ENCODE measurements at places on chromosomes 7 and 10.
A peak's percentile ranks its signal among the peaks of the same experiment; 100 is the strongest.

DNA sequence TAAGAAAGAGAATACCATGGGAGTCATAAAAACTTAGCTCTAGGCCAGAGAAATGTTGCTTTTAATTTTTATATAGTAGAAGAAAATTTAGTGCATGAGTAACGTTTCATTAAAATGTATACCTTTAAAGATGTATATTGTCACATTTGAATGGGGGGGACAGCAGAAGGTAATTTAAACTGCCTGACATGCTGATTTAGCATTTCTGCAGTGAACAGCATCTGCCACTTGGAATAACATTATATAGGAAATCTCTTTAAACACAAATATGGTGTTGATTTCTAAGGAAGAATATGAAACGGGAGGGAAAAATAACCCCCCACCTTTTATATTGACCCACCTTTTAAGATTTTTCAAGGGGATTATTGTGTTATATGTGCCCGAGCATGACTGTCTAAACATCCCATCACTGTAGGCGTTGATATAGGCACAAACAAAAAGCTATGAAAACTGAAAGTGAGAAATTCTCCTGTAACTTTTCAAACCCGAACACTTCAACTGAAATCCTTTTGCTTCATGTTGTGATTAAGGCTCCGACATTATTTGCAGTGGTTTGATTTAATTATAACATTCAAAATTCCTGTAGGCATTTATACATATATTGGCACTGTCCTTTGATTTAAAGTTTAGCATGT lies 244.7 kb upstream of the CELF2 start:
- DNase-seq = no peak

DNA sequence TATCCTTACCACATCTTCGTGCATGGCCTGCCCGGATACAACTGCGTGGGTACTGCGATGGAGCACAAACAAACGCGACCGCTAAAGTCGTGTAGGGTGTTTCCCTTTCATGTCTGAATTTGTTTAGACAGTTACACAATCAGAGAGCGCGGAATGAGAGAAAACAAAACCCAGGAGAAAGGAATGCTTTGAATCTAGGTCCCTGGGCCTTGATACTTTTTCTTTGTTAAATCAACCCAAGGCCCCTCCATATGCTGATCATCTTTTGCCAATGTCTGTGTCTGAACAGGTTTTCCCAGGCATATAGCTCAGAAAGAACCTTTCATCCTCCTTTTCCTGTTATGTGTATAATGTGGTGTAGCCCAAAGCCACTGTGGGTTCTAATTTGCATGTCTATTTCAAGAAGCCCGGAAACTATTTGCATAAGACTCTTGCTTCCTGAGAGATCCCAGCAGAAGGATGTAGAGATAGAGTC lies 145.8 kb downstream of the FRMD4A start:
- peak; percentile 75 for DNase-seq

GRCh38 chr10:28623483-28623882 lies 53.8 kb upstream of the BAMBI start:
- DNase-seq = no peak

DNA sequence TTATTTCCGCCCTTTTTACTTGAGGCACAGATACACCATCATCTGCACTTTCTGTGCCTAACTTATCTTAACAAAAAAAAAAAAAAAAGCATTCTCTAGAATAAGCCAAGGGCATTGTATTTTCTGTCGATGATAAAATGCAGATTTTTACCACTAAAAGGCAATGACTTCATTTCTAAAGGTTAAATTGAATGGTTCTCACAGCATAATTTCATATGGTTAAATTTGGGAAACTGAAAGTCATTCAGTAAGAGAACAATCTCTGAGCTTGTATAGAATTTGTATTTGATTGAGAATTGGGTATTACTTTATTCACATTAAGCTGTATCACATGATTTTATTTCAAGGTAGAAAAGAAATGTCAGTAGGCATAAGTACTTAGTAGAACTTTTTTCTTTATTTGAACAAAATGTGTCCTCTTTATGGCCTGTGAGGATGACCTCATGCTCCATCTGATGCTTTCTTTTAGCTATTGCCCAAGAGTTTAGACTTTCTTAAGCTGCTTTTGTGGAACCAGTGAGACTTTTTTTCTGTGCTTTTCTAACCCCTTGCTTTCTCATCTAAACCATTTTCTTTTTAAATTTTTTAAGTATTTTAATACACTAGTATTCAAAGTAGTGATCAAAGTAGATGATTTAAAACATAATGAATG lies 110.3 kb downstream of the LRRC4 start:
- DNase-seq = no peak

Measured in activated CD8-positive, alpha-beta memory T cell treated with anti-CD3 and anti-CD28 coated beads, Interleukin-2, amount 10 ng/mL, durations not matched to agents 7 days and 5 days (primary cell).